ENCODE measurements at places on chromosomes 1 and 21.

GRCh38 chr21:27817902-27818623 lies 851.2 kb upstream of the ADAMTS5 start:
- no peak for DNase-seq

- DNase-seq = no peak
Measured at GRCh38 chr21:15061279-15061678, 3.5 kb downstream of the NRIP1 start.

DNA sequence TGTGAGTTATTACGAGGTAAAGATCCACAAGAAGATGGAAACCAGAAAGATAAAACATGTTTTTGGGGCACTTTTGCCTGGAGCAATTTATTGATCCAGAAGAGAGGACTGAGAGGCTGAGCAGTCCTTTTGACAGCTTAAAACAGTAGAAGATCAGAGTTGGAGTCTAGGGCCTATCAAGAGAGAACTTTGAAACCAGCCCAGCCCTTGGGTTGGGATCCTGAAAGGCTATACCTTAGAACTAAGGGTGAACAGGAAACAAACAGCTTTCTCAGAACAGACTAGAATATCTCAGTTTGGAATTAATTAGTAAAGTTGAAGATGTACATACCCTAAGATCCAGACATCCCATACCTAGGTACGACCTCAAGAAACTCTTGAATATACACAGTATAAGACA lies 89.6 kb downstream of the ZZZ3 start:
- no peak for DNase-seq

- no peak for DNase-seq
Measured at GRCh38 chr1:247548769-247549182, at the start of gene GCSAML. Gene GCSAML (plus strand): TSS chr1:247549134. CDS start chr1:247549192, 58 bp downstream.

DNA sequence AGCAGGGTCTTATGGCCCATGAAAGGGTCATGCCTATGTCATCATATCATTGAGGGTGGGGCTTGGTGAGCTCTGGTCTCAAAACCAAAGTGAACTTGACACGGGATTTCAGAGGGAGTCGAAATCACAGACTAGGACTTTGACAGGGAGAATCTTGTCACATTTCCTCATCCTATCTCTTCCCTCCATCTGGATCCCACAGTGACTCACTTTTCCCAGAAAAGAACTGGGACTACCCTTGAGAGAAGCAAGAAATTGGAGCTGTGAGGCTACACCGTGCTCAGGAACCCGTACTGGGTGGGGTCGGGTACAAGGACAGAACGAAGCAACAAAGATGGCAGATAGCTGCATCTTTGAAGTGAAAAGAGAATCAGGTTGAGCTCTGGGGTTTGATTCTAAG lies 69.5 kb downstream of the ZSCAN20 start:
- DNase-seq = no peak

DNA sequence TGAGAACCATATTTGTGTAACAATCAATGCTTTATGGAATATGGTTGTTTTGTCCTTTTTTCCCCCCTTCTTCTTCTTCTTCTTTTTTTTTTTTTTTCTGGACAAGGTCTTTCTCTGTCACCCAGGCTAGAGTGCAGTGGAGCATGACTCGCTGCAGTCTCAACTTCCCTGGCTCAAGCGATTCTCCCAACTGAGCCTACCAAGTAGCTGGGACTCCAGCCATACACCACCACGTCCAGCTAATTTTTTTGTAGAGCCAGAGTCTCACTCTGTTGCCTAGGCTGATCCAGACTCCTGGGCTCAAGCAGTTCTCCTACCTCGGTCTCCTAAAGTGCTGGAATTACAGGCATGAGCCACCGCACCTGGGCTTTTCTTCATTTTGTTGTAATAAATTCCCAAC lies 86.7 kb downstream of the FMN2 start:
- no peak for DNase-seq

GRCh38 chr1:119873135-119874015 lies 22.9 kb downstream of the ADAM30 start:
- no peak for DNase-seq

GRCh38 chr1:111372336-111372965 lies 55.1 kb downstream of the OVGP1 start:
- DNase-seq = no peak

GRCh38 chr1:100034470-100034869 lies 64.7 kb downstream of the SLC35A3 start:
- no peak for DNase-seq

- no peak for DNase-seq
Measured at GRCh38 chr1:239739919-239740318, 351.8 kb upstream of the FMN2 start.

DNA sequence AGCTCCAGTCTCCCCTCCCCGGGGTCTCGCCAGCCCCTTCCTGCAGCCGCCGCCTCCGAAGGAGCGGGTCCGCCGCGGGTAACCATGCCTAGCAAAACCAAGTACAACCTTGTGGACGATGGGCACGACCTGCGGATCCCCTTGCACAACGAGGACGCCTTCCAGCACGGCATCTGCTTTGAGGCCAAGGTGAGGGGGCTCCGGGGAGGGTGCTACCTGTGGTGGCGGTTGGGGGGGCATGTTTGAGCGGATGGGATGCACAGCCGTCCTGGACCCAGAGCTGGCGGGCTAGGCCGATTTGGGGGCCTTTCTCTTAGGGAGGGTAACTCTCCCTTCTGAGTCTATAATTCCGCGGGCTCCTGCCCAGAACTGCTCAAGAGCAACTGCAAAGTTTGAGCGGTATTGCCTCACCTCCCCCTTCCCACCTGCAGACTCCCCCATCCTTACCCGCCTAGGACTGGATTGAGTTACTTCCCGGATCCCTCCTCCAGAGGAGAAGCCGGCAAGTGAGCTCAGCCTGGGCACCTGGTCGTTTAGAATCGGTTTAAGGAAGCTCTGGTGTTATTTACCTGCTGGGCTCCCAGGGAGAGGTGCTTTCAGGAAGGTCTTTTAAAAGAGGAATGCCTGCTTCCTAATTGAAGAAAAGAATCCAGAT lies 730 bp downstream of the NOS1AP start:
- no peak for DNase-seq

GRCh38 chr1:101004670-101005069 lies 20.9 kb downstream of the DPH5 start:
- DNase-seq = no peak

GRCh38 chr1:27220096-27220495 lies 14.3 kb upstream of the WDTC1 start:
- DNase-seq = no peak

- DNase-seq = no peak
Measured at GRCh38 chr1:31434979-31435378, 22.0 kb downstream of the SERINC2 start.

GRCh38 chr21:14988760-14989159 lies 76.0 kb downstream of the NRIP1 start:
- DNase-seq = no peak

DNA sequence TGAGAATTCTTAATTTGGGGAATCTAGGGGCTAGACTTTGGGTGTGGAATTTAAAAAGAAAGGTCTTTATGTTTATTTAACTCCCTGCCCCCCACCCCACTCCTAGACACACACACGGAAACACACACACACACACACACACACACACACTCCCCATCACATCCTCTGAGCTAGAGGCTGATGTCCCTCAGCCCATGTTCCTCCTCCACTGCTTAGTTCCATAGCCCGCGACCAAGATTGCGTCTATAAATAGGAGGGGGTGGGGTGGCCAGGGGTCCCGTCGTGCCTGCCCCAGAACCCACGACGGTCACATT lies 655 bp upstream of the KIRREL1 start:
- DNase-seq = no peak

DNA sequence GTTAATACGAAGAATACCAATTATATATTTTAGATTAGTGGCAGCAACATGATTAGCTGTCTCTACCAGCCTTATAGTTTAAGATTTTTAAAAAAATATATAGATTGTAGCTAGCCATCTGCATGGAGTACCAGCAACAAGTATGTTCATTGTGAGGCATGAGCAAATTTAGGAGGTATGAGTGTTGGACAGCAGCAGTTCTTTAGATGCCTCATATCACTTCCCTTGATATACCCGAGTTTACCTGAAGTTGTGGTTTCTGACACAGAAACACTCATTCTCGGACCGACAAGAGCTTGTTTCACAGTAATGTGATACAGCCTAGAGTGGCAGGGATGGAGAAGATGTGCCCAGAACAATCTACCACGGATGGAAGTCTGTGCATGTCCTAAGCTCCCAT lies 69.1 kb downstream of the RGS18 start:
- DNase-seq = no peak

DNA sequence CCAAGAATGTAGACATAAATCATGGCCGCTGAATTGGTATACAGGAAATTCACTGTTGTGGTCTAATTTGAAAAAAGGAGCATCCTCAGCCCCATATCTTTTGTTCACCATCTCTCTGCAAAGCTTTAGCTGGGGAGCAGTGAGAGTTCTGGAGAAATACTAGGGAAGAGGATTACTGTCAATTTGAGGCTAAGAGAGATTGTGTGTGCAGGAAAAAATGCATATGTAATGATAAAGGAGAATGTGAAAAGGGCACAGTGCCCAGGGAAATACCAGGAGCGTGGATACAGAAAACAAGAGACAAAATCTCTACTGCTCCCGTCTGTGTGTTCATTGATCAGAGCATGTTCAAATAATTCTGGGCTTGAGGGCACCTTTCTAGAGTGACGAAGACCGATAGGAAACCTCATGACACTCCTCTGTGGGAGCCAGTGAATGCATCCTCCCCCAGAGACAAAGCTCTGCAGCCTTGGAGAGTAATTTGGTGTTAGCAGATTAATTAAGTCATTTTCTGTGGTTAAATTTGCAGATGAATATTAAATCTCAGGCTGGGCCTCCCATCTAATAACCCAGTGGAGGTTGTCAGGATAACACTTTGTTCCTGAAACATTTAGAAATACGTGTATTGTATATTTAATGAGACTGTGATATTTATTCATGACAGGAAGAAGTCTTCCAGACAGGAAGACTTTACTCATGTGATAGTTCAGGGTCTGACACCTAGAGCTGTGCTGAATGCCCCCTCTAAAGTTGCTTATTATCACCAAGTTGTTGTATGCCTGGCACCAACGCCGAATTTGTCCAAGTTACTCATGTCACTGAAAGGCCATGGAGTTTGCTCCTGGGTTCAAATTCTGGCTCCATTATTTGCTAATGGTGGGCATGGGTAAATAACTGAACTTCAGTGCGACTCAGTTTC lies 287.3 kb upstream of the SGIP1 start:
- DNase-seq = no peak

DNA sequence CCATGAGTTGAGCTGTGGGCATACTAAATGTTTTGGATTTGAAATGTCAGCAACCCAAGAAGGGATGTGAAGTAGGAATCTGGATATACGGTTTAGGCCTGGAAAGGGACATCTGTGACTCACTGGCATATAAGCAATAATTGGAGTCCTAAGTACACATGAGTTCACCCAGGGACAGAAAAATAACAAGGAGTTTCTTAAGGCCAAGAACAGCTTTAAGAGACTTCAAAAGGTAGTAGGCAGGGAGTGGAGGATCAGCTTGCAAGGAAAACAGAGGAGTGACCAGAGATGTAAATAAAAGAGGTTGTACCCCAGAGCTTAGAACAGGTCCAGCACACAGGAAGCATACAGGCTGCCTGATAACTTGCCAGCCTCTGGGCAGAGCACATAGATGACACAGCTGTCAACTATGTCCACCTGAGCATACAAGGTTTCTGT lies 28.1 kb downstream of the TMEM50B start:
- no peak for DNase-seq

GRCh38 chr21:34592120-34592955 lies 22.6 kb downstream of the RCAN1 start:
- no peak for DNase-seq

- DNase-seq = no peak
Measured at GRCh38 chr1:85406887-85407533, 57.9 kb downstream of the DDAH1 start.

DNA sequence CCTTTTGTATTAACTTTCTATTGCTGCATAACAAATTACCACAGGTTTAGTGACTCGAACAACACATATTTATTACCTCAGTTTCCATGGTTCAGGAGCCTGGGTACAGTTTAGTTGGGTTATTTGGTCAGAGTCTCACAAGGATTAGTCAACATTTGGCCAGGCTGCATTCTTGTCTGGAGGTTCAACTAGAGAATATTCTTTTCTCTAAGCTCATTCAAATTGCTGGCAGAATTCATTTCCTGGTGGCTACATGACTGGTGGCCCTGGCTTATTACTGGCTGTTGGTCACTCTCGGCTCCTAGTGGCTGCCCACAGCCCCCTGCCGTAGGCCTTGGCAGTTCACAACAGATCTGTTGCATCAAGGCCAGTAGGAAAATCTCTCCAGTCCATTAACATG lies 81.1 kb upstream of the ADAR start:
- DNase-seq = no peak

GRCh38 chr1:17831597-17831996 lies 76.5 kb downstream of the ACTL8 start:
- DNase-seq = no peak

GRCh38 chr21:21968810-21969209 lies 970.6 kb downstream of the NCAM2 start:
- DNase-seq = no peak

- no peak for DNase-seq
Measured at GRCh38 chr1:202349206-202349928, 868 bp downstream of the PPP1R12B start.

DNA sequence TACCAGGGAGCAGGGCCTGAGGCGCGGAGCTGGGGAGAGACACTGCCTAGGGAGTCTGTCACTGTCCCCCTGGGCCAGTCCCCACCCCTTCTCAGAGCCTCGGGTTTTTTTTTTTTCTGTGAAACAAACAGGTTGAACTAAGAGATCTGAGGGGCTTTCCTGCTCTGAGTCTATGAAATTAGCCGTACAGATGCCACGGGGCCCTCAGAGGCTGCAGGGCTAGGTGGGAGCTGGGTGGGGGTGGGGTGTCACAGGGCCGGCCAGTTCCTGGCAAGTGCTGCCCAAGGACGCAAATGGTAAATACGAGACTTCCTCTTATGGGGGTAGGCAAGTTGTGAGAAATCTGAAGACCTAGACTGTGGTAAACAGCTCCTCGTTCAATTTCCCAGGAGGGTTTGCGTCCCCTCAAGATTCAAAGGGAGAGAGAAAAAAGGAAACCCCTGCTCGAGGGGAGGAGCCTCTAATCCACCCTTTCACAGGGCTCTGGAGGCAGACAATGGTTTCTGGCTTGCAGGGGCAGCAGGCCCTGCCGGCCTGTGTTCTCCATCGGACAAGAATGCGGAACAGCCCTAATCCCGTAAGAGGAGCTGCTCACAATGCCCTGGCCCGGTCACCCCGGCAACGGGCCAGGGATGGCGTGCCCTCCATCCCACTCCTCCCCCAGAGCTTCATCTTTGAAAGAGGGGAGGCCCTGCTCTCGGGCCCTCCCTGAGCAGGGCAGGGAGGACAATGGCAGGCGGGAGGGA lies 7.8 kb downstream of the NUAK2 start:
- DNase-seq = peak; percentile 27
